Stimulated activated CD8-positive, alpha-beta memory T cell treated with anti-CD3 and anti-CD28 coated beads, Interleukin-4, amount 100 ng/mL, for 1 hour (primary cell): ENCODE measurements at places on chromosomes 7 and 10.
A peak's percentile ranks its signal among the peaks of the same experiment; 100 is the strongest.

DNA sequence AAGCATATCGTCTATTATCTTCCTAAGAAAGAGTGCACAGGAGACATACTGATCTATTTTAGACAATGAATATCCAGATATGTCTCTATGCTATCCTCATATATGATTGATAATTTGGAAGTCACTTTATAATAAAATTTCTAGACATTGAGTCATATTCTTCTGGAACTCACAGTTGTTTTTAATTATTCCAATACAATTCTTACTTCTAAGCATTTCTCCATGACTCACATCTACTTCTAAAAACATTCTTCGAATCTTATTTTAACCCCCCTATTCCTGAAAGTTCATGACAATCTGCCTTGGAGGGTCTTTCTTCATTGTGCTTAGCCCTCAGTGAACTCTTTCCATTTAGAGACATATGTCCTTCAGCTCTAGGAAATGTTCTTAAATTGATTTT, 368.1 kb downstream of the MDFIC start:
- no peak for DNase-seq

GRCh38 chr7:11281953-11282352, 308.3 kb downstream of the PHF14 start:
- DNase-seq = no peak

- DNase-seq = no peak
Observed at GRCh38 chr10:60427148-60427547, 37.5 kb upstream of the ANK3 start.

DNA sequence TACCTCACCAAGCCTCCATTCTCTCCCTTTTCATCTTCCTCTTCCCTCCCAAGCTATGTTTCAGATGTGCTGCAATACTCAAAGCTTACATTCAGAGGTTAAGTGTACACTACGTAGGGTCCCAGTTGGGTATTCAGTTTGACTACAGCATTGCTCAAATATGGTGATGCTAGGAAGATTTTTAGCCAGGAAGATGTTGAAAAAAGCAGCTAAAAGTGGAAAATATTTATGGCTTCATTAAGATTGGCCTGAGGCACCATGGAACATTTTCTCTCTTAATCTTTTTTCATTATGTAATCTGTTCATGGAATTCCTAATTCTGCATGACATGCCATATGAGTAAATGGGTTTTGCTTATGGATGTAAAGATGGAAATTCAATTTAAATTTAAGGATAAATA, 72.0 kb upstream of the ABCB5 start:
- DNase-seq = no peak

GRCh38 chr7:30974605-30975255, 11.0 kb downstream of the GHRHR start:
- DNase-seq = no peak

DNA sequence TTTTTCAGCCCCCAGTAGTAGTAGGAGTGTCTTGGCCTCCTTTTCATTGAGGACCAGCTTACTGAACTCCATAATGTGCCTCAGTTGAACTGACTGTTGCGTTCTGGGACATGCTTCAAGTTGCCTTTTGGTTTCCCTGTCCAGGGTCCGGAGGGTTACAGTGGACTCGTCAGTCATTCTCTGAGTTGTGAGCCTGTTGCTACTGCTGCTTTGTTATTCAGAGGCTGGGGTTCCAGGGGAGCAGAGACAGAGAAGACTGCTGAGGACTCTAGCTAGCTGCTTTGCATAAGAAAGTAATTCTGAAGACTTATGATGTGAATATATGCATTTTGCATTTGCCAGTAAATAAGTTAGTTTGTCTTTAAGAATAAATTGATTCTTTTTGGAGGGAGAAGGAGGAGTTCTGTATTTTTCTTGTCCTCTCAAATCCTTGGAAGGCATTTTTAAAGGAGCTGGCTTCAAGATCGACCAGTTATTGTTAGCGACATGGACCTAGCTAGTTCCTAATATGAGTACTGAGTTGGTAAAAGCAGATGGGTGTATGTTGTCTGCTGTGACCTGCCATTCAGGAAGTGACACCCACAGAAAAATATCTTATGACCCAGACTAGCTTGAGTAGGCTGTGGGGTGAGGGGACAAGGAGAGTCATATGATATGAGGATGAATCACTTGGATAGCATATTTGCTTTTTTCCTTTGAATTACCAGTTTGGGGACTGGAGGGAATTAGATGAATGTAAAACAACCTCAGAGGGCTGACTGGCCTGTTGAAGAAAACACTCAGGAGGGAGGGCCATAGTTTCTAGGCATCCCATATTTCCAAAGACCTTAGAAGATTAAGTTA, 8.3 kb downstream of the PI4K2A start:
- peak; percentile 5 for DNase-seq

GRCh38 chr10:119657725-119658124, 6.5 kb downstream of the BAG3 start:
- no peak for DNase-seq

DNA sequence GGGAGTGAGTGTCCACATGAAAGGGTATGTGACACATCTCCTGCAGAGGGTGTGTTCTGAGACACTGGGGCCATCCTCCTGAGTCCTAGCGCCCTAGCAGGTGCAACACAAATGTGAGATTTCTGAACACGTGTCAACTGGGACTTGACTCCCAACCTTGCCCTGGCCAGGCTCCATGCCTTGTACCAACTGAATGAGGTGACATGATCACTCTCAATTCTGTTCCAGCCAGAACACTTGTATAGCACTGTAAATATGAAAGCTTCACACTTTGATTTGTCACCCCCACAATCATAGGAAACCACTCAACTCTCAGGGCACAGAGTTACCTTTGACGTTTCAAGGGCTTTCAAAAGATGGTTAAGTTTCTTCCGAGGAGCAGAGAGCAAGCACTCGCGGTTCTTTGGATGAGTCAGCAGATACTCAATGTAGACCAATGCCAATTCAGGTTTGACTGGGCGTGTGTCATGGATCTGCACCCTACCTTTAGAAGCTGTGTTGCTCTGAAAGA, 48.6 kb downstream of the NCAPG2 start:
- DNase-seq = no peak

- DNase-seq = no peak
Observed at GRCh38 chr10:119414081-119414611, 128.4 kb downstream of the RGS10 start.
